ENCODE measurements at places on chromosomes 2 and 18.

GRCh38 chr2:159399716-159400415 is 113.4 kb upstream of the WDSUB1 start:
- H3K4me3 ChIP-seq = no peak overlapping the region
- H3K27ac ChIP-seq = no peak overlapping the region
- no peaks in the 10 kb centered on the region for H3K27me3 ChIP-seq
- no peak for DNase-seq

DNA sequence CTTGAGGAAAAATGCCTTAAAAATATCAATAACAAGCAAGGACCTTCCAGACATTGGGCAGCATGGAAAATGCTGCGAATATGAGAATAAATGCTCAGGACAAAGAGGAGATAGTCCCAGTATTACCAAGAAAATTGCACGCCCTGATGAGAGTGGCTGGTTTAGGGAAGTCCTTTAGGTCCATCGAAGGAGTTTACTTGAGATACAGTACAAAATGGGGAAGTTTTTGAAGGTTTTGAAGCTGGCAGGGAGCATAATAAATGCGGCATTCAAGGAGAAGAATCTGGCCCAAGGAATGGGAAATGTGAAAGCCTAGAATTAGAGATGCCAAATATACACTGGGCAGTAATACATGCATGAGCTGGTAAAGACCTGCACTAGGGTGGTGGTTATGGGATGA is 90.2 kb upstream of the SPATS2L start:
- no peak overlapping the region for H3K27ac ChIP-seq
- H3K27me3 ChIP-seq = no peaks in the 10 kb centered on the region
- H3K4me1 ChIP-seq = peaks cover 53% of the 10 kb centered on the region
- no peak overlapping the region for H3K4me3 ChIP-seq
- DNase-seq = no peak

DNA sequence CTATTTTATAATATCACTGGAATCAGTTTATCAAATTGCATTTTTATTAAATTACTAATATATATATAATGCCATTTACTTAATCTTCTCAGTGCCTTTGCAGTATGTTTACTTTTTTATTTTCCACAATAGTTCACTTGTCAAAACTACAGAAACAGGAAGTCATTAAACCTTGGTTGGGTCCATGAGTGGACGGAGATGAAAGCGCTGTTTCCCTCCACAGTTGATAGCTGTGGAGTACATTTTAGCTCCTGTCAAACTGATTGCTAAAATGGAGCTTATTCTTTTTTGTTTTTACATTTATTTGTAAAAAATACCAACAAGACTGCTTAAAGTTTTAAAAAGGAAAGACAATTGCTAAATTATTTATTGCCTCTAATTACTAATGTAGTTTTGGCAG is 19.2 kb downstream of the MFF start:
- H3K4me1 ChIP-seq = peaks cover 15% of the 10 kb centered on the region
- DNase-seq = no peak
- H3K27me3 ChIP-seq = no peaks in the 10 kb centered on the region

DNA sequence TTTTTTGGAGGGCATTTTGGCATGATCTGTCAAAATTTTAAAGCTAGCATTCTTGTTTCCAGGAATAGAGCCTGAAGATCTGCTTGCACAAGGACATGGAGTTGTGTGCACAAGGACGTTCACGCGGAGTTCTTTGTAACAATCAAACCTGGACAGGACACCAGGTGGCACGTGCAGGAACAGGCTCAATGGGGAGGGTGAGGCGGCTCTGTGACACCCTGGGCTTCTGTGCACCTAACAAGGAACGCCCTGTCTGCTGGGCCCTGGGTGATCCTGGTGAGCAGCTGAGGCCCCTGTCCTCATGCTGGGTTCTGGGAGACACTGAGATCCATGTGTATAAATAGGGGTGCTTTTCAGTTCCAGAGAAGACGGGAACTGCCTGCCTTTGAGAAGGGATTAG is 93.1 kb upstream of the PXDN start:
- H3K27me3 ChIP-seq = peaks cover 11% of the 10 kb centered on the region
- H3K4me1 ChIP-seq = peaks cover 18% of the 10 kb centered on the region
- H3K27ac ChIP-seq = no peak overlapping the region
- no peak overlapping the region for H3K4me3 ChIP-seq
- H3K36me3 ChIP-seq = peaks cover 10% of the 10 kb centered on the region
- DNase-seq = no peak

DNA sequence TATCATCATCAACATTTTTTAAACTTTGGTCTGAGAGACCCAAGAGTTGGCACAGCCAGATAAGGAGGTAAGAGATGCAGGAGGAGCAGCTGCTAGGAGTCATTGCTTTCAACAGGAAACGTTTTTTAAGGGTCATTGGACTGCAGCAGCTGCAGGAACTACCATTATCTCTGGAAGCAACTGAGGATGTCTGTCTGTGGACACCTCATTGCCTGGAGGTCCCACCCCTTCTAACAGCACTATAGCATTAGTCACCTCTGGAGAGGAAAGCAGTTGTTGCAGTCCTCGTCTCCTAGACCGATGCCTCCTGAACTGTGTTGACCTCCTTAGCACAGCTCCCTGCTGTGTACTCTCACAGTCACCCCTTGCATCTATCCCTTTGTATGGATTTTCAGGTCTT is 21.5 kb upstream of the FSHR start:
- H3K36me3 ChIP-seq = no peaks in the 10 kb centered on the region
- no peaks in the 10 kb centered on the region for H3K4me1 ChIP-seq
- H3K4me3 ChIP-seq = no peak overlapping the region
- no peak for DNase-seq

DNA sequence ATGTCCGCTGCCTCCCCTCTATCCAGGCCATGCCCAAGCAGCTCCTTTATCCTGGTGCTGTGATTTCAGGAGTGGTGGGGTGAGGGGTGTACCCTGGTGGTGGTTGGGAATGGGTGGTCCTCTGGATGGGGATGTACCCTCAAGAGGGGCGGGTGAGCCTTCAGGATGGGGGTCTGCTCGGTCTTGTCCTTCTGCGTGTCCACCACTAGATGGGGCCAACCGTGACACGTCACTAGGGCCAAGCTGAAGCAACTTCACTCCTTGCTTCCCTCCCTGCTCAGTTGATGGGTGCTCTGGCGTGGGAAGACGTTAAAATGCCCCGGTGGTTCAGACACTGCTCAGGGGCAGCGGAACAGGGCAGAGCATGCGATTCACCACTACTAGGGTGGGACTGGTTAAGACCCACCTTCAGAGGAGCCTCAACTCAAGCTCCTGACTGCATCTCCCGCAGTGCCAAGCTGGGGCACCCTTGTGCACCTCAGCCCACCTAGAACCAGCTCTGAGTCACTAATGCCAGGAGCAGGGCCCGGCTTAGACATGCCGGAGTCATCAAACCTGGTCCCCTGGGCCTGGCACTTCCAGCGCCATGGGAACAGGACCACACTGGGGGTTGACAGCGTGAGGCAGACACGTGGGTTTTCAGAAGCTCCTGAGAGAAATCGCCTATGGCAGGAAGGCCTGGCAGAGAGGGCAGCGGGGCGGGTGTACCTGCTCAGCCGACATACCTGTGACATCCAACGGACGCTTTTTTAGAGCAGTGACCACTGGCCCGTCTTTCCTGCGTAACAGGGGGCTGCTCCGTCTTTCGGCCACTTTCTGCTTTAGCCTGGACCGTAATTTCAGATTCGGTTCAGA is 256.7 kb downstream of the HDAC4 start:
- peak; percentile 61 for DNase-seq
- peaks cover 13% of the 10 kb centered on the region for H3K4me1 ChIP-seq
- H3K4me3 ChIP-seq = no peak overlapping the region
- peak overlapping the region; percentile 22 for H3K27ac ChIP-seq
- peaks cover 11% of the 10 kb centered on the region for H3K27me3 ChIP-seq

GRCh38 chr18:49669403-49669802 is 107.5 kb downstream of the LIPG start:
- H3K27me3 ChIP-seq = peaks cover 3% of the 10 kb centered on the region
- H3K36me3 ChIP-seq = no peaks in the 10 kb centered on the region
- peaks cover 7% of the 10 kb centered on the region for H3K4me1 ChIP-seq
- DNase-seq = no peak
- no peak overlapping the region for H3K27ac ChIP-seq

GRCh38 chr2:184938221-184938985 is 340.1 kb downstream of the ZNF804A start:
- no peaks in the 10 kb centered on the region for H3K27me3 ChIP-seq
- H3K4me3 ChIP-seq = no peak overlapping the region
- peak overlapping the region; percentile 79 for H3K27ac ChIP-seq
- H3K4me1 ChIP-seq = peaks cover 11% of the 10 kb centered on the region
- DNase-seq = no peak

- H3K27me3 ChIP-seq = no peaks in the 10 kb centered on the region
- no peak for DNase-seq
- no peaks in the 10 kb centered on the region for H3K4me1 ChIP-seq
- H3K4me3 ChIP-seq = no peak overlapping the region
- H3K36me3 ChIP-seq = no peaks in the 10 kb centered on the region
Observed at GRCh38 chr2:5562426-5562825, 129.8 kb upstream of the SOX11 start.

DNA sequence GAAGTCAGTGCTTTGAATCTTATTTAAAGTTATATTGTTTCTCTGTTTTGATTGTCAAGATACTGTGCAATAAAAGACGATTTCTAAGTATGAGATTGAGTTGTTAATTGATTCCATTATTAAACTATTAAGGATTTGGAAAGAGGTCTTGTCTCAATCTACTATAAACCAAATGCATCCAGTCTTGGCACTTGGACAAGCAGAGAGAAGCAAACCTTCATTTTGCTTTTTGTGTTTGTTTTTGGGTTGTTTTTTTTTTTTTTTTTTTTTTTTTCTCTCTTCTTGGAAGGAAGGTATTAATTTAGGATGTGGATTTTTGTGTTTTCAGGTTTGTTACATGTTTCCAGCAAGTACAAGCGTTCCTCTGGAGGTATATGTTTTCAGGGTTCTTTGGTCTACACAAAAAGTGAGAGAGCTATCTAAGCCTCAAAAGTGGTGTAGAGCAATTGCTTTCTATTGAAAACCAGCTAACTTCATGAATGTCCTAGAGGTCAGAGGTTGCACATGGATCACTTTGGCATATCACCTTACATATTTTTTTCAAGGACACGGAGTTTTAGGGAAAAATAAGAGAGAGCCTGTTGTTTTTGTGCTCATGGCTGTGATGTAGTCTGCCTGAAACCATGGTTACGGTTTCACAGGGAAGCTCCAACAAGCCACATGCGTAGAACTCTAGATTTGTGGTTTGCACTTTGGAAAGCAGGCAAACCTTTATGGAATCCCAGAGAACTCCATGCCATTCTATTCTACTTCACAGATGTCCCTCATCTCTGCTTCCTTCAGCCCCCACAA is 1.8 kb downstream of the PRKCE start:
- no peak for DNase-seq
- peak overlapping the region; percentile 89 for H3K27ac ChIP-seq
- H3K4me3 ChIP-seq = peak overlapping the region; percentile 98
- H3K27me3 ChIP-seq = peaks cover 6% of the 10 kb centered on the region
- no peaks in the 10 kb centered on the region for H3K36me3 ChIP-seq
- H3K4me1 ChIP-seq = peaks cover 18% of the 10 kb centered on the region

DNA sequence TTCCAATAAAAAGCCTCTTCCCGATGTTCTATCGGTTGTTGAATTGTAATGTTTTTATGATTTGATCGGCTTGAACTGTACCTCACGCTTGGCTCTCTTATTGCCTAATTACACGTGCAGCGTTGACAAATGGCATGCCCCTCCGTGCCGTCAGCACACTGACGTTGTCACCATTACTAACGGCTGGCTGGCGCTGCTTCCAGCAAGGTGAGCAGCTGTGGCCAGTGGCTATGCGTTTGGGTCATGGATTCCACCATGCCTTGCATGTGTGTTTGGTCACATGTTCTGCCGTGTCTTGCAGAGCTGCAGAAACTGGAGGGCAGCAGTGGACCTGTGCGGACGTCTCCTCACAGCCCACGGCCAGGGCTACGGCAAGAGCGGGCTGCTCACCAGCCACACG is 42.1 kb downstream of the TRAPPC12 start:
- DNase-seq = no peak
- H3K4me3 ChIP-seq = peak overlapping the region; percentile 34
- H3K36me3 ChIP-seq = peaks cover 5% of the 10 kb centered on the region
- peaks cover 29% of the 10 kb centered on the region for H3K4me1 ChIP-seq

GRCh38 chr2:26649322-26649721 is 8.2 kb upstream of the CIB4 start:
- H3K4me1 ChIP-seq = peaks cover 22% of the 10 kb centered on the region
- no peak overlapping the region for H3K27ac ChIP-seq
- H3K4me3 ChIP-seq = no peak overlapping the region
- peaks cover 2% of the 10 kb centered on the region for H3K27me3 ChIP-seq

DNA sequence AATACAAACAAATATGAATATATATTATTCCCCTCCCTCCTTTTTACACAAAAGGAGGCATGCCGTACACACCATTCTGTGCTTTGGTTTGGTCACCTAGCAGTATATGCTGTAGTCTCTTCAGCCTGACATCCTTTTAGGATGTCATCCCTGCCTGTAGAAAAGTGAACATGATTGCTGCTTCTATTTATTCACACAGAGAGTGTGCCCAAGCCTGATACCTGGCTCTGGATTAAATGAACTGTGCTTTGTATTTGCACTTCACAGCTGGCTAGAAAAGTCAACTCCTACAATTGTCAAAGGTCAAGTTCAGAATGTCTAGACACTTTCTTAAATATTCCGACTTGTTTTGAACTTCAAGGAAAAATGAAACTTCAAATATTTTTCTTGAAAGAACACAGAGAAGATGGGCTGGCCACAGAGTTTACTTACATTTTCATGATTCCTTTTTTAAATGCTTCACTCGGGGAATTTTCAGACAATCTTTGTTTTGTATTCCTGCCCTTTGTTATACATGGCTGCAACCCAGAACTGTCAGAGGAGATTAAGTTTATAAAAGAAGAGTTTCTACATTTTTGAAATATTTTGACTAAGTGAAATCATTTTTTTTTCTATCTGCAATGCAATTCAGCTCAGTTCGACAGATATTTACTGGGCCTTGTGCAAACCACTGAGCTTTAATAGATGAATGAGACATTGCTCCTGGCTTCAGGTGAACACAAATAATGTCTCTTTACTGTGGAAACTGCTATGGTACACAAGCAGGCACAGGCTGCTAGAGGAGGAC is 33.5 kb downstream of the DAPL1 start:
- no peak overlapping the region for H3K4me3 ChIP-seq
- DNase-seq = no peak
- H3K4me1 ChIP-seq = peaks cover 2% of the 10 kb centered on the region
- no peaks in the 10 kb centered on the region for H3K36me3 ChIP-seq

GRCh38 chr2:215060861-215061536 is 77.4 kb downstream of the ABCA12 start:
- no peaks in the 10 kb centered on the region for H3K27me3 ChIP-seq
- H3K36me3 ChIP-seq = no peaks in the 10 kb centered on the region

DNA sequence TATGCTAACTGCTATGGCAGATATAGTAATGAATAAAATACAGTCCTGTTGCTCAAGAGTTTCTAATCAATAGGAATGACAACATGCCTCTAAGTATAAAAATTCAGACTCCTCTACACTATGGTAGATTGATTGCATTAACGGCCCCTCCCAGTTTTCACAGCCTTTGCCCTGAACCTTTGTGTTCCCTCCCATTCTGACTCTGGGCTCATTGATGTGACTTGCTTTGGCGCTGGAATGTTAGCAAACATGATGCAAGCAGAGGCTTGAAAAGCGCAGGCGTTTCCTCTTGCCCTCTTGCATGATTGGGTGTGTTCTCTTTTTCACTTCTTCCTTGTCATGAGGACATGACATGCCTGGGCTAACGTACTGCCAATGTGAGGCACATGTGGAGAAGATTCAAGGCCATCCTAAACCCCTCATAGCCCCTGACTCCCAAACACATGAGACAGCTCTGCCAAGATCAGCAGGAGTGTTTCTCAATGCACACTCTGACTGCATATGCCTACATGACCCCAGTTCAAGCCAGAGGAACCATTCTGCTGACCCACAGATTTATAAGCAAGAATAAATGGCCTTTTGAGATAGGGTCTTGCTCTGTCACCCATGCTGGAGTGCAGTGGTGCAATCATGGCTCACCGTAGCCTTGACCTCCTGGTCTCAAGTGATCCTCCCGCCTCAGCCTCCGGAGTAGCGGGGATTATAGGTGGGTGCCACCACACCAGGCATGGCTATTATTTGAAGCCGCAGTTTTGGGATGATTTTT is 49.7 kb upstream of the CD28 start:
- no peaks in the 10 kb centered on the region for H3K36me3 ChIP-seq
